ENCODE measurements at places on chromosomes 3 and 15. TPM values are rescaled to one million over a fixed set of nuclear protein-coding genes. Genes with fewer than 3 reads are reported as not detected.

HYAL1 gene
- 9.3 TPM for total RNA-seq

MEX3B gene
- 3.9 TPM for total RNA-seq

TMF1 gene
- 30.1 TPM for total RNA-seq

MASP1 gene
- 5.6 TPM for total RNA-seq

WDR72 gene
- total RNA-seq = 2.6 TPM

TMEM115 gene
- total RNA-seq = 32.3 TPM

ITIH3 gene
- total RNA-seq = 1.8 TPM

AMIGO3 gene
- 0.22 TPM for total RNA-seq

IMPG2 gene
- total RNA-seq = 0.12 TPM

XCR1 gene
- total RNA-seq = 0.05 TPM

AHSG gene
- not detected for total RNA-seq

- no peaks in the 10 kb centered on the region for H3K27me3 ChIP-seq
- H3K27ac ChIP-seq = no peak overlapping the region
- H3K4me3 ChIP-seq = peak overlapping the region; percentile 40
- peak; percentile 76 for DNase-seq
- H3K36me3 ChIP-seq = no peaks in the 10 kb centered on the region
- H3K4me1 ChIP-seq = peaks cover 3% of the 10 kb centered on the region
Observed at GRCh38 chr3:43894176-43895049, 203.7 kb downstream of the ABHD5 start.

DNA sequence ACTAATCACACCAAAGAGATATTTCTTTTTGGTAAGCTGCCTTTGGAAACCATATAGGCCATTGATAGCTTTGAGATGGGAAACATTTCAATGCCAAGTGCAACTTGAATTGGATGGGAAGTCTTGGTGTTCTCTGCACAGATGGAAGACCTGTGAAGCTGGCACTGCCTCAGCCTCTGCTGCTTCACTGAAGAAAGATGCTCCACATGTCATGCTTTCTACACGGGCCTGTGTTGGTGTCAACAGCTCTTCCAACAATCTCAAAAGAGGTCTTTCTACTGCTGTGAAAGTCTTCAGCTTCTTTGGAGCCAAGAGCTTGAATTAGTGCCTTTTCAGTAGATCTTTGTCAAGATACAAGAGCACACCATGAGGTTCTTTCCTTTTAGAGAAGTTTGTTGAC is 169.0 kb downstream of the SPATA16 start:
- no peaks in the 10 kb centered on the region for H3K36me3 ChIP-seq
- no peak overlapping the region for H3K27ac ChIP-seq
- no peak for DNase-seq
- no peaks in the 10 kb centered on the region for H3K4me1 ChIP-seq
- no peaks in the 10 kb centered on the region for H3K27me3 ChIP-seq
- H3K4me3 ChIP-seq = no peak overlapping the region

DNA sequence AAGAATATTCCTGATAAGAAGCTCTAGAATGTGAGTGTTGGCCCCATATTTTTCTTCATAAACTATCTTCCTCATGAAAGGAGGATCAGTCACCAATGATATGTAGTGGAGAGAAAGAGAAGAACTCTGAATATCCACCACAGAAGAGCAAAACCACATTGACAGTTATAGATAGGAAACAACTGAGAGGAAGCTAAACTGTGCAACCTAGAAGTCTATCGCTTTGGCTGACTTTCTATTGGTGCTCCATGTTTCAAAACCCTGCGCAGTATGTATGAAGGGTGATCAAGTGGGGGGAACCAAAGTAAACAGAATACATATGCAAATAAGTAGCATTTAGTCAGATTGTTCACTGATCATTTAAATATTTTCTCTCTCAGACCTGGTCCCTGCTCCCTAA is 41.0 kb upstream of the ZNF280D start:
- H3K4me1 ChIP-seq = peaks cover 2% of the 10 kb centered on the region
- H3K4me3 ChIP-seq = no peak overlapping the region
- H3K27me3 ChIP-seq = no peaks in the 10 kb centered on the region

DNA sequence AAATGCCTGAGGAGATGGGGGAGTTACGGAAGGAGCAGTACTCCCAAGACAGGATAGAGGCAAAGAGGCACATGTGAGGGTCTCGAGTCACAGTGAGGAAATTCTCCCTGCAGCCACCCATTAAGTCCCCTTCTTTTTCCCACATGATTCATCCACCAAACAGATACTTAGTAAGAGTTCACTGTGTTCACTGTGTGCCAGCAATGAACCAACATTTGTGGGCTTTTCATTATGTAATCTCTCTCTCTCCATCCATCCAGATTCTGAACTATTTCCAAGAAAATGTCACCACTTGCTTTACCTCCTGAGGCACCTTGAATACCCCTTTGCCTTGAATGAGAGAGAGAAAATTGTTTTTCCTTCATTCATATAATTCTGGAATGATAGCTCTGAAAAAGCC is 24.6 kb upstream of the LRRFIP2 start:
- no peak overlapping the region for H3K27ac ChIP-seq
- H3K4me1 ChIP-seq = no peaks in the 10 kb centered on the region
- no peaks in the 10 kb centered on the region for H3K27me3 ChIP-seq

- H3K27ac ChIP-seq = no peak overlapping the region
- H3K27me3 ChIP-seq = no peaks in the 10 kb centered on the region
- no peak for DNase-seq
- no peaks in the 10 kb centered on the region for H3K4me1 ChIP-seq
- H3K36me3 ChIP-seq = no peaks in the 10 kb centered on the region
- no peak overlapping the region for H3K4me3 ChIP-seq
Observed at GRCh38 chr3:118766306-118766669, 268.4 kb downstream of the IGSF11 start.

DNA sequence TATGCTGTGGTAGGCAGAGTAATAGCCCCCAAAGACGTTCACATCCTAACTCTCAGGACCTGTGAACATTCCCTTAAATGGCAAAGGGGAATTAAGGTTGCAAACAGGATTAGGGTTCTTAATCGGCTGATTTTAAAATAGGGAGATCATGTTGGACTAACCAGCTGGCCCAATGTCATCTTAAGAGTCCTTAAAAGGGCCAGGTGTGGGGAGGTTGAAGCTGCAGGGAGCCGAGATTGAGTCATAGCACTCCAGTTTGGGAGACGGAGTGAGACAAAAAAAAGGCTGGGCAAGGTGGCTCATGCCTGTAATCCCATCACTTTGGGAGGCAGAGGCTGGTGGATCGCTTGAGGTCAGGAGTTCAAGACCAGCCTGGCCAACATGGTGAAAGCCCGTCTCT is 1.6 kb upstream of the FLNB start:
- no peaks in the 10 kb centered on the region for H3K27me3 ChIP-seq
- H3K4me3 ChIP-seq = no peak overlapping the region
- no peaks in the 10 kb centered on the region for H3K36me3 ChIP-seq
- DNase-seq = no peak

DNA sequence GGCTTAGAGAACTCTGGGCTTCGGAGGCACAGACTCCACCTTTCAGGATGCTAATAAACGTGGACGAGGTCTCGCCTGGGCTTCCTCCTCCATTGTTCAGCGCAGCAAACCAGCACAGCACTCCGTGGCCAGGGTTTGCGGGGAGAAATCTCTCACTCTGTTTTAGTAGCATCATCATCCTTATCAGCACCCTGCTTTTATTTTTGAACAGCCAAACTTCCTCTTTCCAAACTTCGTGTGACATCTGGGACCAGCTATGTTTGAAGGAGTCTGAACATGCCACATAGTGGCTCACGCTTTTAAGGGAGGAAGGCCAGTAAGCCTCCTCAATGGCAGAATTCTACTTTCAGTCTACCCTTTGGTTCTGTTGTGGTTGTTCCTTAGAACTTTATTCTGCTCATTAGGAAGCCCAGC is 149.0 kb downstream of the PGPEP1L start:
- no peak overlapping the region for H3K4me3 ChIP-seq
- no peaks in the 10 kb centered on the region for H3K36me3 ChIP-seq
- no peak for DNase-seq
- H3K27ac ChIP-seq = peak overlapping the region; percentile 74
- no peaks in the 10 kb centered on the region for H3K27me3 ChIP-seq

GRCh38 chr15:40054605-40054854 is 15.5 kb upstream of the SRP14 start:
- H3K4me1 ChIP-seq = peaks cover 9% of the 10 kb centered on the region
- H3K27ac ChIP-seq = no peak overlapping the region
- no peak overlapping the region for H3K4me3 ChIP-seq
- no peak for DNase-seq
- no peaks in the 10 kb centered on the region for H3K27me3 ChIP-seq

DNA sequence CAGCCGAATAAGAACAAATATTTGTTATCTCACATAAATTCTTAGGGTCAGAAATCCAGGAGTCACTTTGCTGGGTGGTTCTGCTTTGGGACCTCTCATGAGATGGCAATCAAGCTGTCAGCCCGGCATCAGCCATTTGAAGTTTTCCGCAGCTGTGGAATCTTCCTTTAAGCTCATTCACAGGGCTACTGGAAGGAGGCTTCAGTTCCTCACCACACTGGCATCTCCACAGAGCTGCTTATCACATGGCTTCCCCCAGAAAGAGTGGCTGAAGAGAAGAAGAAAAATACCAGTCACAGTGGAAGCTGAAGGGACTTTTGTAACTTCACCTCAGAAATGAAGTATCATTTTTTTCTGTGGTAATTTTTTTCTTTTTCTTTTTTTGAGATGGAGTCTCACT is 267.7 kb downstream of the CHL1 start:
- H3K27me3 ChIP-seq = no peaks in the 10 kb centered on the region
- no peak overlapping the region for H3K4me3 ChIP-seq
- no peak overlapping the region for H3K27ac ChIP-seq
- no peaks in the 10 kb centered on the region for H3K4me1 ChIP-seq
- DNase-seq = no peak

GRCh38 chr15:51798281-51798680 is 31.2 kb upstream of the TMOD3 start:
- no peaks in the 10 kb centered on the region for H3K27me3 ChIP-seq
- H3K4me1 ChIP-seq = peaks cover 3% of the 10 kb centered on the region
- H3K36me3 ChIP-seq = no peaks in the 10 kb centered on the region

DNA sequence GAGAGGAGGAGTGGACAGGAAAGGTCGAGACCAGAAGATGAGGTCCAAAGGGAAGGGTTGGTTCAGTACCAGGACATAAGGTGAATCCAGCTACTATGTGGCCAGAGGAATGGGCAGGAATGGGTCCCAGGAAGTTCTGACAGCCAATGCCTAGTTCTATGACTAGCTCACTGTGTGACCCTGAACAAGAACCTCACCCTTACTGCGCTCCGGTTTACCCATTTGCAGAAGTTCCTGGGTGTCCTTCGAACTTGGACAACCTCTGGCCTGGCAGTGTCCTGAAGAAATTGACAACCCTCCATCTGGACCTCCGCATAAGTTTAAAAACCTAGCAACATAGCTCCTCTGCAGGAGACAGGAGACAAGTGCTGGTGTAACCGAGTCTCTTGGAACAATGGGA is 12.2 kb upstream of the PSTPIP1 start:
- no peaks in the 10 kb centered on the region for H3K36me3 ChIP-seq
- H3K4me3 ChIP-seq = no peak overlapping the region
- no peak for DNase-seq
- H3K27me3 ChIP-seq = no peaks in the 10 kb centered on the region
- H3K27ac ChIP-seq = no peak overlapping the region

GRCh38 chr15:25671132-25671531 is 192.0 kb downstream of the ATP10A start:
- H3K4me1 ChIP-seq = no peaks in the 10 kb centered on the region
- H3K27ac ChIP-seq = no peak overlapping the region
- H3K36me3 ChIP-seq = no peaks in the 10 kb centered on the region
- H3K27me3 ChIP-seq = no peaks in the 10 kb centered on the region
- no peak for DNase-seq

DNA sequence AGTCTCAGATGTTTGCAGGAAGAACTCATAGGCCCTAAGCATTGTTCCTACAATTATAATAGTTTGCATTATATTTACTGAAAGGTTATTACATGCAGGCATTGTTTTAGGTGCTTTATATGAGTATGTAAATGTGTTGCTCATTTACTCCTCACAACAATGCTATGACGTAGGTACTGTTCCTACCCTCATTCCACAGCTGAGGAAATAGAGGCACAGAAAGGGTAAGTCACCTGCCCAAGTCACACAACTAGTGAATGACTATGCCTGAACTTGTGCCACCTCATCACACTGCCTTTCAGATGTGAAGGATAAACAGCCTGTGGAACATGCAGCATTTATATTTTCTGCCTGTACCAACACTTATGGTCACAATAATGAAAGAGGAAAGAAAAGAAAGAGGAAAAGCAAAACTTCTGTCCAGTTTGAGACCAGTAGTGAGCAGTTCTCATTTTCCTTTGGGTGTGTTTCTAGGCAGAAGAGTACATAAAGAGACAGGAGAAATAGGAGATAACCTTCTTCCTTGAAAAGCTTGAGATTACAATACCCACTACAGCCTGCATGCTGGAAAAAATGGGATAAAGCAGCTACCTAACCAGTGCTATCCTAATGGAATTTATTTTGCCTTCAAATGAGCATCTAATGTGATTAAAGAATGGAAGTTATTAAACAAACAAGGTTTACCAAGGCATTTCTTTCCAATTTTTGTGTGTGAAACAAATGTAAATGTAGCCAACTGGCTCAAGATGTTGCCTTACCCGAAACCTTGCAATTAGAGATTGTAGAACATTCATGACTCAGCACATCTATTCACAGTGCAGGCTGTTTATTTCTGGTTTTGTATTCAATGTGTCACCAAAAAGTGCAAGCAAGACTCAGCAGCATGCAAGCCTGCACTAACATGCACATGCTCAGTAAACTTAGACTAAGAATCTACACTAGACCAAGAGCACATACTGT is 20.5 kb upstream of the ENTPD3 start:
- no peak overlapping the region for H3K4me3 ChIP-seq
- DNase-seq = no peak
- no peaks in the 10 kb centered on the region for H3K36me3 ChIP-seq
